DMS153 (cell line): ENCODE measurements at places on chromosomes 2 and 18.

- DNase-seq, result no peak
These were observed 9.7 kb downstream of the TTLL4 start for GRCh38 chr2:218720048-218721041.

GRCh38 chr2:69382547-69382946, 4.5 kb downstream of the GFPT1 start:
- DNase-seq, result no peak

- no peak for DNase-seq
These were observed 474.9 kb downstream of the EIPR1 start for GRCh38 chr2:2902547-2903281.

GRCh38 chr2:169036736-169037440, 5.8 kb upstream of the ABCB11 start:
- no peak for DNase-seq

- DNase-seq, result no peak
These were observed 364.6 kb downstream of the OSR1 start for GRCh38 chr2:18993756-18994338.

DNA sequence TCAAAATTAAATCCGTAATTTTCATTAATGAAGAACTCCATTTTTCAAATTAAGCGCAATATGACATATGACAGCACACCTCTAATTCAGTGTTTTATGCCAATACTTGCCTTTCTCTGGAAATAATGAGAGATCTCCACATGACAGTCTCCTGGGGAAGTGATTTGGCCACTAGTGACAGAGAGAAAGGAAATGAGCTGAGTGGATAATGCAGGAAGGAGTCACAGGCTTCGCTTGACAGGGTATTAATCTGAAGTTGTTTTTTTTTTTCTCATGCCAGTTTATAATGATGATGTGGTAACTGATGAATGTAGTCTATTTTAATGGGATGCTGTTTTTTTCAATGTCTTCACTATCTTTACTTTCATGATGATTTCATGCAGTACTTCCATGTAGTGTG, 1079.4 kb upstream of the GYPC start:
- no peak for DNase-seq

DNA sequence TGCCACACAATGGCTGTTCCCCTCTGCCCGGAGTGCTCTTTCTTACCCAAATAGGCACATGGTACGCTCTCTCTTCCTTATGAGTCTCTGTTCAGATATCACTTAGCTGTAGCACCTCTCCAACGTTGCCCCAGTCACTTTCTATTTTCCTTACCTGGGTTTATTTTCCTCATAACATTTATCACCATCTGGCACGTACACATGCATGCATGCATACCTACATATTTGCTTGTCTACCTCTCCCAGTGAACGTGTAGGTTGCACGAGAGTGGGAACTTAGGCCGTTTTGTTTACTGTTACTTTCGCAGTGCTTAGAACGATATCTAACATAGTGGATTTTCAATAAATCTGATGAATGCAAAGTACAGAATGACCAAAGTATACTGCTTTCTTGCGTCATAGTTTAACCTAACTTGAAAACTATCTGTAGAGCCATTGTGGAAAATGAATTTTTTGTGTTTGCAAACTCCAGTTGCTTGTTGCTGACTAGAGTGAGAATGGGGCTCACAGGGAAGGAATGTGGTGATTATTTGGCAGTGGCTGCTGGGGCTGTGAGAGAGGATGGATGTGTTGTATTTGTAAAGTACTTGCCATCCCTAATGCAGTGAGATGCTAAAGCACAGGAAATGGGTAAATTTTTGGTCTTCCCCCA, 47.1 kb downstream of the ACSL3 start:
- no peak for DNase-seq

- DNase-seq, result no peak
These were observed 30.1 kb downstream of the COA5 start for GRCh38 chr2:98578231-98578630.

GRCh38 chr2:195513119-195513518, 143.9 kb upstream of the SLC39A10 start:
- no peak for DNase-seq

DNA sequence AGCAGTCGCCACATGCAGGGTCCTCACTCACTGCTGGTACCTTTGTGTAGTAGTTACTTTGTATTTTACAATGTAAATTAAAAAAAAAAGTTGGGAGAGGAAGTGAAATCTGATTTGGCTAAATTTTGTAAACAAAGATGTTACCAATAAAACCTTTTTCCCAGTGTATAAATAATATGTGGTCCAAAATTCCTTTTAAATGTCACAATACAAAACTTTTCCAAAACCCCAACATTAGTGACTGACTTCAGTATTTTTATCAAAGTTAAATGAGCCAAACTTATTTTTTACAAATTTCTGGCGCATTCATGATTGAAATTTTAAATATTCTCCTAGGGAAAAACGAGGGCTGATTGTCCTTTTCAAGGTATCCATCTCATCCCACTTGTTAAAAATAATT, 239.9 kb downstream of the AGAP1 start:
- no peak for DNase-seq

DNA sequence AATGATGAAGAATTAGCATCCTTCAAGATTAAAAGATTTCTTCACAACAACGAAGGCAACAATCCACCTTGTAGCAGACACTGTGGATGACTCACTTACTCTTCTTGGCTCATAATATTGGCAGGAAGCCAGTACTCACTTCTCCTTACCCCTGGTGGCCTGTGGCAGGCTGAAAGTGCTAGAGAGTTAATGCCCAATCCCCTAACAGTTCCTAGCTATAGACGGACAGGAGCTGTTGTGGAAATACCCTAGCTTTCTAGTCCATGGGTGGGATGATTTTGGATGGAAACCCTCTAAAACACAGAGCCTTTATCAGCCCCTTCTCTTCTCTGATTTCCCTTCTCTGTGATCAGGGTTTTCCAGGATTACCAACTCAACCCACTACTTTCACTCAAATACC, 128.6 kb upstream of the NYAP2 start:
- DNase-seq, result peak; percentile 38

DNA sequence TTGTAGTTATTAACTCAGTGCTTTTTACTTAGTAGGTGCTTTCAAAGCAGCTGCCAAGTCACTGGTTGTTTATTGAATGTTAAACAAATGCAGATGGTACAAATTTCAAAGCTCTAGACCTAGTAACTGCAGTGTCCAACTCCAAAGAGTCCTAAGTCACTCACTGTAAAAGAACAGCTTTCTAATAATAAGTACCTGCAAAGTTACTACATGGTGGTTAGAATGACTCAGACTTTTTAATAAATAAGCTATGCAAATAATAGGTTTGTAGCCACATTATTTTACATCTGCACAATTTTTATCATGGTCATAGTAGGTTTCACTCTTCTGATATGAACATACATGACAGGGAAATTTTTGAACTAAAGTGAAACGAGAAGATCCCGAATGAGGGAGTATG, 1620.4 kb upstream of the CELF4 start:
- no peak for DNase-seq

DNA sequence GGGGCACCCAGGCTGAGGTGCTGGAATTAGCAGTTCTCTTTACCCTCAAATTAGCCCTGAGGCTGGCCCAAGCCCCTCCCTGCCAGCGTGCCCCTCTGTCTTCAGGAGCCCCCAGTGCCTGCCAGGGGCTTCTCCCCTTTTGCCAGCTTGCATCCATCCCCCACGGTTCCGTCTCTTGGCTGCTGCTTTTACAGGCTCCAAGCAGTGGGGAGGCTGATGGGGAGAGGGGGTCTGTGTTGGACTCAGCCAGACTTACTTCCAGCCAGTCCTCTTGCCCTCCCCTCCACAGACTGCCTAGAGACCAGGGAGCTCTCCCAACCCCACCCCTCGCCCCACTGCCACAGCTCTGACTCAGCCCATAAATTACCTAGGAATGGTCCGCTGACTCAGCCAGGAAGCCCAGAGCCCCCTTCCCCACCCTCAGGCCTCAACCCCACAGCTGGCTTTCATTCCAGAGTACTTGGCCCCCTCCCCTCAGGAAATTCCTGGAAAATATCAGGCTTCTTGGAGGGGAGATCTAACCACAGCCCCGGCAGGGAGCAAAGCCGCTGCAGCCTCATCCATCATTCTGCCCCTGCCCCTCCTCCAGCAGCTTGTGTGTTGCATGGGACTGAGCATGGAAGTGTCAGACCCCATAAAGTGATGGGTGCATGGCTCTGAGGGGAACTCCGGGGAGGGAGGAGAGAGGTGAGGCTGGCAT, 184.6 kb downstream of the ZFP36L2 start:
- no peak for DNase-seq

GRCh38 chr18:8715599-8715998, 10.2 kb downstream of the MTCL1 start:
- no peak for DNase-seq

GRCh38 chr2:31238126-31238905, 4.4 kb downstream of the EHD3 start:
- DNase-seq, result no peak

DNA sequence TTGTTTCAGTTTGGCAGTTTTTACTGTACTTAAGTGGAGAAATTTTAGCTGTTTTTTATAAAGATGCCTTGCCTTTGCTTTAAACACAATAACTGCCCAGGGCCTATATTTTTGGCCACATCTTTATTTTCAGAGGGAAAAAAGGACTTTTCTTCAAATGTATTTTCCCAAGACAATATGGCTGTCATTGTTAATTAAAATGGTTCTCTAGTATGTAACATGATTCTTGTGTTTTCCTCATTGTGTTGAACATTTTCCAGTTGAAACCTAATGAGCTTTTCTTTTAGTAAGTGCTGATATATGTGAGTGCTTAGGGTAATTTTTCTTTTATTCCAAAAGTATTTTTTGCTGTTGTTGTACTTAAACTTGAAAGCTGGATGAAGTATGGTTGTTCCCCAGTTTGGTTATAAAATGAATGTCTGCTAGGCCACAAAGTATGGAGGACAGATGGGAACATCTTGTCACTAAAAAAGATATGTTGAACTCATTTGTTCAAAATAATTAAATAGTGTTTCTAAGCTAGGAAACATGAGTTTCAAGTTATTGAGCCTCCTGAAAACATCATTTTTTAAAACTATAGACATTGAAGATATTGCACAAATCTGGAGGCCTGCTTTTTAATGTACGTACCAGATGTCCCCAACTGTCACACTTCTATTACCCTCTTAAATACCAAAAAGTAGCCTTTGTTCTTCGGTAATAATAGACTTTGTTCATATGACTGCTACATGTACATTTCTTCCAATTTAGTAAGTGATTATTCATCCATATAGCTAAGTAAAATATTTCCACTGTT, 147.5 kb upstream of the DAPL1 start:
- no peak for DNase-seq

GRCh38 chr2:58182527-58182926, 58.6 kb downstream of the FANCL start:
- no peak for DNase-seq

- DNase-seq, result no peak
These were observed 30.2 kb upstream of the GPR55 start for GRCh38 chr2:230955163-230955737.

DNA sequence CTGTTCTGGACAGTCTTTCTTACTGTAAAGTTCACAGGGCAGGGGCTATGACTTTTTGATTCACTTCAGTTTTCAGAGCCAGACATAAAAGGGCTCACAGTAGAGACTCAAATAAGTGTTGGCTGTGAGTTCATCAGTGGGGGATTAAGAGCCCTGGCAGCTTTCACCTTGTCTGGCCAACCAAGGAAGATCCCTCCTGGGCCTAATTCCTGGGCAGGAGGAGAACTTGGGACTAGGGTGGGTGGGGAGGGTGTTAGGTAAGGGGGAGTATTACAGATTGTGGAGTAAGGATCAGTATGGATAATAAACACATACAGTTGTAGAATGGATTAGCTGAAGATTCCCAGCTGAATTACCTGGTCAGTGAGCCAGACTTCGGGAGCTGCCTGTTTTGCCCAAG, 904 bp upstream of the SFXN5 start:
- DNase-seq, result no peak

- DNase-seq, result peak; percentile 82
These were observed 186.6 kb downstream of the MTX2 start for GRCh38 chr2:176455816-176456291.

DNA sequence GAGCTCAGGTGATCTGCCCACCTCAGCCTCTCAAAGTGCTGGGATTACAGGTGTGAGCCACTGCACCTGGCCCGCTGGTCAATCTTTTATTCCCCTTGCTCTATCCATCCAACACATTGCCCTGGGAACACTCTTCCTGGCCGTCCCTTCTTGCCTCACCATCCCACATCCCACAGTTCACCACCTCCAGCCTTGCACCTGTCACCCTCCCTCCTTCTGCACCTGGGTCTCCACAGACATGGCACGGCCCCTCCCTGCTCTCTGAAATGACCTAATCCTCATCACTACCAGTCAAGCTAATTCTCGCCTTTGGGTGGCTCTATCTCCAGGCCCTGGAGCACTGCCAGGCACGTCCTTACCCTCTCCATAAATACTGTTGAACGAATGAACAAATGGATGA, 116.9 kb upstream of the TEX51 start:
- DNase-seq, result peak; percentile 19

- no peak for DNase-seq
These were observed 43.7 kb upstream of the FOSL2 start for GRCh38 chr2:28348921-28349320.

DNA sequence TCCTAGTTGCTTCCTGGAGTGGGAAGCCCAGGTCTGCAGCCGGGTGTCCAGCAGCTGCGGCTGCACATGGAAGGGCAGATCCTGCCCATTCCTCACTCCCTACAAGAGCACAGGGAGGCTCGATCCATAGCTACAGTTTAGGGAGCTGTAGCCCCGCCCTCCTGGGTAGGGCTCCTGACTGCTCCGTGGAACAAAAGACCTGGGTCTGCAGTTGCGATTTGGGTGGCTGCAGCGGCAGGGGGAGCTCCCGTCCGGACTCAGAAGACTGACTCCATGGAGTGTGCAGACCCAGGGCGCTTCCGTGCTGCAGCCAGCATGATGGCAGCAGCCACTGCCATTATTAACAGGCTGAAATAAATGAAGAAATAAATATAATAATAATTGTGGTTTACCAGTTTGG, 157.3 kb downstream of the CTNNA2 start:
- no peak for DNase-seq

- no peak for DNase-seq
These were observed 1090.2 kb downstream of the SUCLG1 start for GRCh38 chr2:83368916-83369315.

GRCh38 chr2:195477248-195477995, 179.6 kb upstream of the SLC39A10 start:
- DNase-seq, result no peak

- DNase-seq, result no peak
These were observed 47.2 kb upstream of the UBE2F start for GRCh38 chr2:237919593-237919992.

DNA sequence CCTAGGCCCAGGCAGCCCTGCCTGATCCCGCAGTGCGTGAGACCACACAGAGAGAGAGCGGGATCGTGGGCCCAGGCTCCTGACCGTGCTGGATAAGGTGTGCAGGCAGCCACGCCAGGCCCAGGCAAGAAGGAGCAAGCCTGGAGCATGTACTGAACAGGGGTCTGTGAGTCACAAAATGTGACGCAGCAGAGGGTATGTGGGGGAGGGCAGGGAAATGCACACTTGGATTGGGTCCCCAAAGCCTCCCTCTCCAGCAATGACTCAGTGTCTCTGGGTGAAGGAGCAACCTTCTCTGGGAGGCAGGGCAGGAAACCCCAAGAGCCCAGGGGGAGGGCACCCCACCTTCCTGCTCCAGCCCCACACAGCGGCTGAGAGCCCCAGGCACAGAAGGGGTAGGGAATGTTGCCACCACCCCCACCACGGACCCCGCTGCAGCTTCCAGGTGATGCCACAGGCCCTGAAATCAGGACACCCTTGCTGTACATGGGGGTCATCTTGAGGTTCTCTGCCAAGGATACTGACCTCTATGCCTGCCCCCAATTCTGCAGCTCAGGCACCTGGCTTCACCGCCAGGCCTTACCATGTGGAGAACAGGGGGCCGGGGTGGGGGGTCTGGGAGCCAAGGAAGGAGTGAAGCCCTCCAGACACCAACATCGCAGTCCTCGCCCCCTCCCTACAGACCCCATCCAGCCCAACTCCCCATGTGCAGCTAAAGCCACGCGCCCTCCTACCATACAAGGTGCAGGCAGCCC, 1.3 kb upstream of the GPC1 start:
- no peak for DNase-seq
